ENCODE measurements at places on chromosomes 1 and 21.

GRCh38 chr1:86016076-86016759 is 140.4 kb downstream of the COL24A1 start:
- DNase-seq, result no peak

DNA sequence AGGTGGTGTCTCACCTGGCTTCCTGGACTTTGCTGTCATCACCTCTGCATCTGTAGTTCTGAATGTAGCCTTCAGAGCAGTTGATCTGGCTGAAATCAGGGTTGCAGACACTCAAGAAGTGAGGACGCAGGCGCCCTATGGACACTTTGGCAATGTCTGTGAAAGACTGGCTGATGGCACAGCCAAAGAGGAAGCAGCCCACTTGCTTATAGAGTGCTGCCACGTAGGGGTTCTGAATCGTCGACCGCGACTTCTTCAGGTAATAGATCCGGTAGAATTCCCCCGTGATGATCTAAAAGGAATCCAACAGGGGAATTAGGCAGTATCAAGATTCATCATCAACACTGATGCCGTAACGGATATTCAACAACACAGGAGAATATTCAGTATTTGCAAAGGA is 55.1 kb downstream of the PLPP3 start:
- DNase-seq, result no peak

GRCh38 chr1:164794356-164794755 is 235.4 kb downstream of the PBX1 start:
- DNase-seq, result no peak

DNA sequence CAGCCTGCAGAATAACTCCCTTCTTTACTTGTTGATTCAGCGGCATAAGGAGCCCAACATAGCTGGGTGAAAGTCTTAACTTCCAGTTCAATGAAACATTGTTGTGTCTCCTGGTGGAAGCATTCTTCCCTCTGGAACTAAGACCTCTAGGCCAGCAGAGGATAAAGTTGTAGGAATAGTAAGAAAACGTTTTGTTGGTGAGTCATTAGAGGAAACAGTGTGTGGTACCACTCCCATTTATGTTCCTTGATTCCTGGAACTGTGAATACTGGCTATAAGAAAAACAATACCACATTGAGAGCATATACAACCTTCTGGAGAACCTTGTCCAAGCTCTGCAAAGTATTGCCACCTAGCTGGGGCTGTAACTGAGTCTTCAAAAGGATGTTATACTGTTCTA is 737.4 kb upstream of the ZP4 start:
- no peak for DNase-seq

DNA sequence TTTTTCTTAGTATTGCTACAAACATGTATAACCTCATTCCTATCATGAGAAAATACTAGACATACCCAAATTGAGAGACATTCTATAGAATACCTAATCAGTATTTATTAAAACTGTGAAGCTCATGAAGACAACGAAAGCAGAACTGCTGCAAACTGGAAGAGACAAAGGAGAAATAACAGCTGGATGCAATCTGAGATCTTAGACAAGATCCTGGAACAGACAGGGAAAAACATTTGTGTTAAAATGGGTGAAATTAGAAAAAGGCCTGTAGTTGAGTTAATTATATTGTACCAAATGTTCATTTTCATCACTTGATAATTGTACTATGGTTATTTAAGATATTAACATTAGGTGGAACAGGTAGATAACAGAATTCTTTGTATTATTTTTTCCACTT is 392.0 kb downstream of the PLPP3 start:
- DNase-seq, result no peak

- no peak for DNase-seq
Observed at GRCh38 chr1:20399606-20400180, 86.3 kb downstream of the CAMK2N1 start.

DNA sequence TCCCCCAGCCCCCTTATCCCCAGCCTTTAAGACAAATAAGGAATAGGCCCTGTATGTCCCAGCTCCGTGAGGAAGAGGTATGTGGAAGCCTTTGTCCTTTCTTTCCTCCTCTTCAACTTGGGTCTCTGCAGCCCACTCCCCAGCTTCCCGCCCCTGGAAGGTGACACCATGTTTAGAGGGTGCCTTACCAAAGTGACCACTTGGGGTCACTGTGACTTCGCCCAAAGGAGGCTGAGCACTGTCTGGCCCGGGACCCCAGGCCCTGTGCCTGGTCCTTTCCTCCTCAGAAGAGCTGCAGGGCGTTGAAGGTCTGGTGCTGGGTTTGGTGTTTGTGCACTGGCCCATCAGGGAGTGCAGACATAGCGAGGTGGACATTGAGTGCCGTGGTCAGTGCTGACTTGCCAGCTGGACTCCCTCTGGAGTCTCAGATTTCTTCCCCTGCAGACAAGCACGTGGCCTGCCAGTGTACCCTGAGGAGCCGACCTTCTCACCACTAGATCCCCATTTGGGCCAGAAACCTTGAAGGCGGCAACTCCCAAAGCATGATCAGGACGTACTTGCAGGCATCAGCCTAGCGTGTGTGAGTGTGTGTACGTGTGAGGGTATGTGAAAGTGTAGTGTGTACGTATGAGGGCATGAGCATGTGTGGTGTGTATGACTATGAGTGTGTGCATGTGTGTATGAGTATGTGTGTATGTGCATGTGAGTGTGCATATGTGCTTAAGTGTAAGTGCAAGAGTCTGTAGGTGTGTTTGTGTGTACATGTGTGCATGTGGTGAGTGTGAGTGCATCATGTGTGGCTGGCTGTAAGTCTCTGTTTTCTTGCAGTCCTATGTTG is 181.4 kb upstream of the KIAA0040 start:
- peak; percentile 8 for DNase-seq

DNA sequence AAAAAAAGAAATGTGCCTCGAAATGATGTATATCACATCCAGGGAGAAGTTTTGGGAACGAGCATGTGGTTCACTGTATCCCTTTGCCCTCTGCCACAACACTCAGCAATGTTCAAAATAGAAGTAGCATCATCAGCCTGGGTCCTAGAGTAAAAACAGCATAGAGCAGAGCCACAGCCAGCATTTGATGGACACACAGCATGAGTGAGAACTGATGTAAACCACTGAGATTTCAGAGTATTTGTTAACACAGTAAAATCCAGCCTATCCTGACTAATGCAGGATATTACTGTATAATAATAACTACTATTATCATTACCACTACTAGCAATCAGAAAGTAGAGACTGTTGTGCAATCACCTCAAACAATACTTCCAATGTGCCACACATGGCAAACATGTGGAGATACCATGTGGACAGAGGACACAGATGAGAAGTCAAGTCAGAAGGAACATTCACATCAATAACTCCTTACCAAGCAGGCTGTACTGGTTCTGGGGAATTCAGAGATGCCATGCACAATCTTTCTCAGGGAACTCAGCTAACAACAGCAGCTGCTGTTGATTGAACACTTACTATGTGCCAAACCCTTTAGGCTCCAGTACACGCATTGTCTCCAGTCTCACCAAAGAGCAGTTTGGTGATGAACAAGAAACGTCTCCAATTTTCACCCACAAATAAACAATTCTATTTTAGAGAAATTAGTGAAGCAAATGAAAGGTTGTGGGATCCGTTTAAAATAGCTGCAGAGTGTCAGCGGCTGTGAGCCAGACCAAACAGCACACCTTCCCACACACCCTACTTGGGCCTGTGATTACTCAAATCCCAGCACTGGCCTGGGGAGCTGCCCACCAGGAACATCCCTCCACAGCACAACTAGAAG is 16.6 kb upstream of the GFI1 start:
- DNase-seq, result no peak

- DNase-seq, result no peak
Observed at GRCh38 chr1:218330043-218330623, 15.0 kb upstream of the TGFB2 start.

DNA sequence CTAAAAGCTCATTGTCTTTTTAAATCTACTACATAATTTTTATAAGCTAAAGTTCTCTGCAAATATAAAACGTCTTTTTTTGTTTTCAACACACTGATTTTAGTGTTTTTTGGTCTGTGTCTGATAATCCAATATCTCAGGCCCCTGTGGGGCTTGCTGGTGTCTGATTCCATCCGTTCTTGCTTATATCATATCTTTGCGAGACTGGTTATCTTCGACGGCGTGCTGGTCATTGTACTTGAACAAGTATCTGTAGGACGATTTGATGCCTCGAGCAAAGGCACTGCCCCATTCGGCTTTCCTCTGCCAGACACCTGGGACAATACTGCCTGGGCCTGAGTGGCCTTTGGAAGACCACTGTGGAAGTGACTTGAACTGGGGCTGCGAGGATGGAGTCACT is 18.4 kb upstream of the TTLL10 start:
- no peak for DNase-seq
